ENCODE measurements at places on chromosomes 1 and 21. TPM values are rescaled to one million over a fixed set of nuclear protein-coding genes. Genes with fewer than 3 reads are reported as not detected.

Gene GJA4
- total RNA-seq: not detected

Gene SLC44A5
- 4.6 TPM for total RNA-seq

Gene MROH7
- total RNA-seq: 15.1 TPM

Gene OXCT2
- total RNA-seq: not detected

Data from stomach (tissue), 19 donors.